Iris pigment epithelial cell (primary cell): ENCODE measurements at places on chromosomes 6 and 20.

GRCh38 chr6:157229132-157229618 is 94.1 kb downstream of the TMEM242 start:
- no peak for DNase-seq

DNA sequence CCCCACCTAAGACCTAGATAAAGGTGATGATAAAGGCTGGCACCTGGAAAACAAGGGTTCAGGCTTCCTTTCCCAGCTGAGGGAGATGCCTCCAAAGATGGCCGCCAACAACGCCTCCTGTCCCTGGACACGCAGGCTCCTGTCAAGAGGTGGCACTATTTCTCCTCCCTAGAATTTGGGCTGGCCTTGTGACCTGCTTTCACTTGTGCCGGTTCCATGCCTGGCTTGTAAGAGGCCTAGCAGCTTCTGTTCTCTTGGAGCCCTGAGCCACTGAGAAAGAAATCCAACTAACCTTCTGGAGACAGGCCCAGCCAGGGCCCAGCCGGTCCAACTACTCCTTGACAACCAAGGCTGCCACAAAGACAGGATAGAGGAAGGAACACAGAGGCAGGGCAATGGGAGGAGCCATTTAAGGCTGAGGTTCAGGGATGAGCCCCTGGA is 60.2 kb upstream of the RALY start:
- peak; percentile 57 for DNase-seq

GRCh38 chr6:36337814-36338213 is 1.1 kb upstream of the BNIP5 start:
- DNase-seq: no peak

DNA sequence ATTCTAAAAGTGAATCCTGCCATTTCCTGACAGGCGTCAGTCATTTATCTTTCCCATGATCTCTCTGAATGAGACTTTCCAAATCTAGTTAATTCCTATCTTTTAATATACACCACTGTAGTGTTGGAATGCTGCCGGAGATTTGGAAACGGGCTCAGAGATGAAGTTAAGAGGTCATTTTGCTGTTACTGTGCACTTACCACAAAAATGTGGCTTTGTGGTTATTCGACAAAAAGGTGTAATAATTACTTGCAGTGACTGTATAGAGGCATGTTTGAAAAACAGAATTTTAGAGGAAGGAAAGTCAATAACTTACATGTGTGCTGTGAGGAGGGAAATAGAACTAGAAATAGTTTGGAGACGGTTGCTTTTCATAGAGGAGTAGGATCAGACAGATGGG is 460.2 kb upstream of the BTBD3 start:
- peak; percentile 75 for DNase-seq

DNA sequence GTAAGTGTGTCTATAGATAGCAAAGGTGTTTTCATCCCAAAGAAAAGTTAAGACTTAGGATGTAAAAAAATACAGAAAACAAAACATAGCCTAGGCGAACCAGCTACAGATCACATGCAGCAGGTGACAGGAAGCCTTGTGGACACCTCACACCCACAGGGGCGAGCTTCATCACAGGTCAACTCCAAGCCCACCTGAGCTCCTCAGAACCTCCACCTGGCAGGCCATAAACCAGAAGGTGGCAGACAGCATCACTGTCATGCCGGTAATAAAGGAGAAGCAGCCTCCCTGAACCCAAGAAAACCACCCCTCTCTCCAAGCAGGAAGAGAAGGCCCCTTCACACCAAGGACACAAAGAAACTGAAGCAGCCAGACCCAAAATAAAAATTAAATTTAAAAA is 1.0 kb downstream of the RALGAPA2 start:
- DNase-seq: no peak
